ENCODE measurements at places on chromosomes 5 and 9. TPM values are rescaled to one million over a fixed set of nuclear protein-coding genes. Genes with fewer than 3 reads are reported as not detected.

The DRD1 gene
- 0.21 TPM for polyA plus RNA-seq

The SGCD gene
- polyA plus RNA-seq, result 0.11 TPM

The FCN2 gene
- not detected for polyA plus RNA-seq

The ANKRD31 gene
- 0.12 TPM for polyA plus RNA-seq

The SAXO1 gene
- 0.09 TPM for polyA plus RNA-seq

The PDE6A gene
- polyA plus RNA-seq, result not detected

The CENPK gene
- polyA plus RNA-seq, result 0.57 TPM

The CBY3 gene
- polyA plus RNA-seq, result not detected

The C1QTNF3 gene
- 8.5 TPM for polyA plus RNA-seq

The VLDLR gene
- polyA plus RNA-seq, result 7.4 TPM

The UBE2QL1 gene
- polyA plus RNA-seq, result 2.4 TPM

The GCNT4 gene
- 1.7 TPM for polyA plus RNA-seq

The GZMA gene
- 0.91 TPM for polyA plus RNA-seq

The WDR31 gene
- 1.2 TPM for polyA plus RNA-seq

The CER1 gene
- polyA plus RNA-seq, result not detected

The ABCA1 gene
- 3.2 TPM for polyA plus RNA-seq

The PCDHB12 gene
- polyA plus RNA-seq, result 0.46 TPM

The OBP2B gene
- not detected for polyA plus RNA-seq

The SPIN1 gene
- polyA plus RNA-seq, result 17.8 TPM

The ZNF462 gene
- 1.7 TPM for polyA plus RNA-seq

The ZNF782 gene
- 2.5 TPM for polyA plus RNA-seq

The KCNMB1 gene
- polyA plus RNA-seq, result 0.61 TPM

The B4GALT1 gene
- 15.5 TPM for polyA plus RNA-seq

The SKP2 gene
- 1.5 TPM for polyA plus RNA-seq

The HMMR gene
- 0.08 TPM for polyA plus RNA-seq

The SURF4 gene
- 106 TPM for polyA plus RNA-seq

The SLC1A1 gene
- 3.1 TPM for polyA plus RNA-seq
